ENCODE measurements at places on chromosomes 3 and 15.

DNA sequence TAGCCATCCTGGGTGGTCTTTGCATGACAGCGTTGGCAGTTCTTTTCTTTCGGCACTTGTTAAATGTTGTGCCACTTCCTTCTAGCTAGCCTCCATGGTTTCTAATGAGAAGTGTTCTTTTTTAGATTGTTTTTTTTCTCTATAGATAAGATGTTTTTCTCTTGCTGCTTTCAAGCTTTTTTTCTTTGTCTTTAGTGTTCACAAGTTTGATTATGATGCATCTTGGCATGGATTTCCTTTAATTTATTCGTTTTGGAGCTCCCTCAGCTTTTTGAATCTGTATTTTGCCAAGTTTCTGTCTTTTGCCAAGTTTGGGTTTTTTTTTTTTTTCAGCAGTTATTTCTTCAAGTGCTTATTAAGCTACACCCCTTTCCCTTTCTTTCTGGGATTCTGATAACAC is 53.1 kb downstream of the TM2D3 start:
- DNase-seq: no peak

DNA sequence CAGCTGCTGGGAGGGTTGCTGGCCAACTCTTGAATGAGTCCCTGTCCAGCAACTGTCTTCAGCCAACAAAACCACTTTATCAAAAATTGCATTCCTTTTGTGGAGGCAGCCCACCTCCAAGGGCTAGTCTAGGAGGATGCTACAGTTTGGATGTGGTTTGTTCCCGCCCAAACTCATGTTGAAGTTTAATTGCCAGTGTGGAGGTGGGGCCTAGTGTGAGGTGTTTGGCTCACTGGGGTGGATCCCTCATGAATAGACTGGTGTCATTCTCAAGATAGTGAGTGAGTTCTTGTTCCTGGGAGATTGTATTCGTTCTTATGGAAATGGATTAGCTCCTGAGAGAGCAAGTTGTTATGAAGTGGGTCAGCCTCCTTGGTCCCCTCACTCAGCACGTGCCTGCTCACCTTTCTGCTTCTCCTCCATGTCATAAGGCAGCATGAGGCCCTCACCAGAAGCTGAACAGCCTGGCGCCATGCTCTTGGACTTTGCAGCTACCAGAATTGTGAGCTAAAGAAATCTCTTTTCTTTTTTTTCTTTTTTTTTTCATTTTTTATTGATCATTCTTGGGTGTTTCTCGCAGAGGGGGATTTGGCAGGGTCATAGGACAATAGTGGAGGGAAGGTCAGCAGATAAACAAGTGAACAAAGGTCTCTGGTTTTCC is 4.2 kb upstream of the RFC4 start:
- DNase-seq: no peak

GRCh38 chr15:70517194-70517590 is 246.2 kb downstream of the UACA start:
- DNase-seq: no peak

GRCh38 chr15:57915827-57916531 is 149.5 kb downstream of the ALDH1A2 start:
- no peak for DNase-seq

- no peak for DNase-seq
Observed at GRCh38 chr3:189108067-189108466, 63.7 kb upstream of the TPRG1 start.
